ENCODE measurements at places on chromosomes 4 and X.

GRCh38 chr4:57131849-57132742 lies 21.9 kb upstream of the IGFBP7 start:
- DNase-seq: no peak

DNA sequence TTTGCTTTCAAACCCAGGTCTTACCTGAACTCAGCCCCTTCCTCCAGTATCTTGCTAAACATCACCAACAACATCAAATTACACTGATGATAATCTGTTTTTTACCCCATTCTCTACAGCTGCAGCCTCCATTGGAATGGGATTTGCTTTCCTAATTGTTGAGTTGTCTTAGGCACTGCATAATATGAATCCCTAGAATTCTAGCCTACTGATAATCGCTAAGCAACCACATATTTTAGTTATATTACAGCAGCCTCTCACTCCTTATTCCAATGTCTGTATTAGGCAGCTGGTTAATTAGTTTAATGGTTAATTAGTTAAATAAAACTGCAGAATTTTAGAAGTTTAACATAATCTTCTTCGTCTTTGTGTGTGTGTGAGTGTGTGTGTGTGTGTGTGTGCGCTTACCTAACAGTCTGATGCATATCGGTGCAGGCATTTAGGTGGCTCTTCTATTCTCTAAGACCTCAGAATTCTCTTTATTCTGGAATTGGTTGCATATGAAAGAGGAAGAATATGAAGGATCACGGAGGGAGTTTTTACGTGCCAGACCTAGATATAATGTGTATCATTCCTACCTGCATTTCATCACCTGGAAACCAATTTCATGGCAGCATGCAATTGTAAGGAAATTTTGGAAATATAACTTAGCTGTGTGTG lies 5.3 kb upstream of the COMMD8 start:
- no peak for DNase-seq

GRCh38 chr4:133584714-133585113 lies 435.6 kb downstream of the PCDH10 start:
- DNase-seq: no peak

DNA sequence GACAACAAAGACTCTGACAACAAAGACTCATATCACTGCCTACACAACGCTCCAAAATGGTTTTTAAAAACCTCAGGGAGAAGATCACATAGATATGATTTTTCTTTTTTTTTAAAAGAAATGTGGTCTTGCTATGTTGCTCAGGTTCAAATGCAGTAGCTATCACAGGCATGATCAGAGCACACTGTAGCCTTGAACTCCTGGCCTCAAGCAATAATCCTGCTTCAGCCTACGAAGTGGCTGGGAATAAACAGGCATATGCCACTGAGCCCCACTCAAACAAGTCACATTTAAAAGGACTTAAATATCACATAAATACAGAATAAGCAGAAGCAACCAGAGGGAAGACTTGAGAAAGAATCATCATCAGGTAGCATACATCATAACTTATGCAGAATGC lies 14.7 kb downstream of the DHX15 start:
- DNase-seq: no peak

DNA sequence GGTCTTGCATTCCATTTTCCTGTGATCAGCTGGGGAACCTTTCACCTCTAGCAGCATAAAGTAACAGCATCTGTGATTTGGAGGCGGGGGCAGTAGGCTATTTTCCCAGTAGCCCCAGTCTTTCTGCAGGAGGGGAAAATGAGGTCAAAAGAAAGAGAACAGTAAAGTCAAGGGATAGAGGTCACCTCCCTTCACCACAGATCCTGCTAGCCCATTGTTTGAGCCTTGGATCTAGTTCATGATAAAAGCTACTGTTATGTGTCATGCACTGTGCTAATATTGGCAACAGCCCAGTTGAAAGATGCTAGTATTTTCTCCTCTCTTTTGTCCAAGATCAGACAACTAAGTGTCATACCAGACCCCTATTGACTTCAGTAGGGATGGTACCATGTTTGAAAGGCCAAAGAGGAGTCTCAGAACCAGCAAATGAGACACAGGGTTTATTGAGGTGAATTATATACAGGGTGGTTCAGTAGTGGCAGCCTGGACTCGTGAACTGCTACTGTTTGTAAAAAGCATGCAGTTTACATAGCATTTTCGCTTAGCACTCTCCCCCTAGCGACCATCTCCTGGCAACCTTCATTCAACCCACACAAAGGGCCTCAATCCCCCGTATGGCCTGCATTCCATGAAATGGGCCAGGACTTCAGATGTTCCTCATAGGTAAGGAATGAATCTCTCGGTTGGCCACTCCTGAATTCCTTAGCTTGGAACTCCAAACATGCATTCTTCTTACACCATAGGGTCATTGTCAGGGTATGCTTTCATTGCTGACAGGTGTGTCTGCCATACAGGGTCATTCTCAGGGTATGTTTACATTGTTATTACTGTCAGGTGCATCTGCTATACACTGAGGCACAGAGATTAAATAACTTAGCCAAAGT lies 170.0 kb upstream of the FRMPD4 start:
- no peak for DNase-seq

GRCh38 chrX:35406386-35406785 lies 391.8 kb upstream of the MAGEB16 start:
- DNase-seq: no peak

GRCh38 chr4:162360369-162361149 lies 196.8 kb upstream of the FSTL5 start:
- no peak for DNase-seq

GRCh38 chr4:55947254-55947882 lies 1.4 kb upstream of the CEP135 start:
- DNase-seq: no peak

DNA sequence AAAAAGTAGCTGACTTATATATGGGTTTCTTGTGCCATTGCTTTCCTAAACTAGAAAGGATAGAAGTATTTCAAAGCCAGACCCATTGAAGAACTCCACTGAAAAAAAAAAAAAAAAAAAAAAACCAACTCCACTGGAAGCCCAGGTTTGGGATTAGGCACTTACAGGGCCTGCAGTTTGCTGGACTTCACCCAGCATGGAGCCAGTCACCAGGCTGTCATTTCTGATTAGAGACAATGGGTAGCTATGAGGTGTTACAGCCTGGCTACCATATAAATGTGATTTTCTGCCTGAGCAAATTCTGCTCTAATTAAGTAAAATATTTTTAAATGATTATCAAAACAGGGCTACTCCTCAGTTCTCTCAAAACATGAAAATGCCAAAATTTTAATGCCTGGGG lies 49.5 kb downstream of the HS6ST2 start:
- DNase-seq: no peak

DNA sequence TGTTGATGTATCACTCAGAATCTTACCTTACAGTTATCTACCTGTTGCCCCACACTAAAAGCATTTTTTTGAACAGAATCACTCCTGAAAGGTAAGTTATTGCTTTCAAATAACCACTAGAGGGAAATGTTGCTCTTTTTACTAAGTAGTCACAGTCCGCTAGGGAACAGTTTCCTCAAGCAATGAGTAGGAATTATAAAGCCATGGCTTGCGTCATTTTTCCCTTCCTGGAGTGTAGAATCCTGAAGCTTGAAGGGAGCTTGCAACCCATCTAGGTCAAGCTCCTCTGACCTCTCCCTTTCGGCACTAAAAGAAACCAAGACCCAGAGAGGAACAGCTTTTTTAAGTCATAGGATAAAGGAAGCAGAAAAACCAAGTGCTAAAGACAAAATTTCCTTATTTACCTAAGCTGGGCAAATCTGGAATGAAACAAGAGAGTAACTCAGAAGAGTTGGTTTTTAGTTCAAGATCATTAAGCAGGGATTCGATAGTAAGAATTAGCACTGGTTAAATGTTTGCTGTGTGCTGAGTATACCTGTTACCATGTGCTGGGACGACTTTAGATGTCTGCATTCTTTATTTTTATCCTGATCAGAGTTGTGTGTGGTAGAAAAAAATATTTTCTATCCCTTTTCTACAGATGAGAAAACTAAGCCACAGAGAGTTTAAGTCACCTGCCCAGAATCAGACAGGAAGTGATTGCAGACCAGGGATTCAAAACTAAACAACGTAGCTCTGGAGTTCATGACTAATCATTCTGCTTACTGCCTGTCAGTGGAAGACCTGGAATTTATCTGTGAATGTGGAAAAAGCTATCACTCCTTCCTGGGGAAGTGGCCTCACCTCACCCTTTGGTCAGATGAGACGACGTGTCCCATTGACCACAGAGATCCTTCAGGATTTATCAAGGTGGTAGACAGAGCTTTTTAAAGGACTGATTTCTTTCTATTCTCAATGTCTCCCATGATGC lies 631.5 kb downstream of the RAB28 start:
- DNase-seq: peak; percentile 85

DNA sequence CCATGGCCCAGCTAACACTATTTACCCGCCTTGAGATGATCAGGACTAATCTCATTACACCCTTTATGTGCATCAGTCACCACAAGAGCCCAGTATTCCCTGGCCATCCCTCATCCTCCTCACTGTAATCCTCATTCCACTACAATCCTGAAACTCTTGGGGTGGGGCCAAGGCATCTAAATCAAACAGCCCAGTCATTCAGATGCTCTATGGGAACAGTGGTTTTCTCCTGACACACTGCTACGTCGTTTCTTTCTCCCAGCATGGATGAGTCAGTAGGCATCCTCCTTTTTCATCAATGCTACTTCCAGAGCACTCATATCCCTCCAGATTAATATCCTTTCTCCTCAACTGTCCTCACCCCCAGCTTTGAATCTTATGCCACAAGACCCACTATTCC lies 5.6 kb downstream of the SDAD1 start:
- DNase-seq: peak; percentile 77

- no peak for DNase-seq
These were observed 4.9 kb downstream of the ENPEP start for GRCh38 chr4:110480746-110481271.

All from RKO (cell line).